ENCODE measurements at places on chromosomes 4 and X.

GRCh38 chrX:129755779-129756650, 17.2 kb downstream of the XPNPEP2 start:
- DNase-seq: no peak

DNA sequence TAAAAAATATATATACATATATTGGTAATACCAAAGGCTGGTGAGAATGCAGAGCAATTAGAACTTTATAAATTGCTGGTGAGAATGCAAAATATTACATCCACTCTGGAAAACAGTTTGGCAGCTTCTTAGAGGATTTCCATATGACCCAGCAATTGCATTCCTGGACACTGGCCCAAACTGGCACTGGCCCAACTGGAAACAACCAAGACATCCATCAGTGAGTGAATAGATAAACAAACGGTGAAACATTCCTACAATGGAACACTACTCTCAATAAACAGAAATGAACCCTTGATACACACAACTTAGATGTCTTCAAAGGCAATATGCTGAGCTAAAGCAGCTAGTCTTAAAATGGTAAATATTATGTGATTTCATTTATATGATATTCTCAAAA, 524.2 kb downstream of the IQCM start:
- no peak for DNase-seq

- no peak for DNase-seq
Measured at GRCh38 chrX:19728915-19729314, 158.5 kb downstream of the SH3KBP1 start.

DNA sequence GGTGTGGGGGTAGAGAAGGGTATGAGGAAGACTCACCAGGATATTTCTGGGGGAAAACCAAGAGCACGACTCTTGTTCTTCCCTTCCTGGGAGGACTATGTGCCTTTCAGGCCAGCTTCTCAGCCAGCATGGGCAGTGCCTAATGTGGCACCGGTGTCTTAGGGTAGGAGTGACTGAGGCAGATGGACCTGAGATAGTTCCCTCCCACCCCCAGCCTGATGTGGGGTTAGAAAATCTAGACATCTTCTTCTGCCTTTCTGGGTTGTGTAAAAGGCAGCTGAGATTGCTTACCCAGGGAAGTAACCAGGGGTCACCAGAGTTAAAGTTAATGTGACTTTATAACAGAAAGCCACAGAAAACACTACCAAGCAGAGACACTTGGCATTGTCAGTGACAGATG, 127.3 kb downstream of the TMA16 start:
- no peak for DNase-seq

GRCh38 chr4:123488916-123489315, 92.3 kb downstream of the SPRY1 start:
- no peak for DNase-seq

- no peak for DNase-seq
Measured at GRCh38 chrX:69000877-69001276, 164.4 kb downstream of the PJA1 start.

GRCh38 chr4:8215001-8215427, 15.9 kb downstream of the SH3TC1 start:
- DNase-seq: no peak

DNA sequence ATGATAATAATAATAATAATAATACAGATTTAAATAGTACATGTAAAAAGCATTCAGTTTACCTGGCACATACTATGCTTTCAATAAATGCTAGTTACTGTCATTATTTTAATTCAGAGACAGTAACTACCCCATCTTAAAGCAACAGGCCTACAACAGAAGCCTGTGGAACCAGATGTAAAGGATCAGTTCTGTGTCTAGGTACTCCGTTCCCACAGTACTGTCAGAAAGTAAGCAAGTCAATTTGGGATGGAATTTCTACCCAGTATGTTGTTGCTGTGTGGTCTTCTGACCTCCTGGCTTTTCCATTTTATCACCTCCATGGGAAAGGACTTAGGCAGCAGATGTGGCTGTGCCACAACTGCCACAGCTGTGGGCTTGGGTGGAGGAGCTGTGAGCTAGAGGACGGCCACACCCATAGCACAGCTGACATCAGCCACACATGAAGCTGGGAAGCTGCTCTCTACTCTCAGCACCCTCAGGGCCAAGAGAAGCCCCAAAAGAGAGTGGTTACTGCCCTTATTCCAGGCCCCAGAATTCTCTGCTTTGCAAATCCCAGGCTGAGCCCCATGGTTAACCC, 102.8 kb downstream of the CBR4 start:
- no peak for DNase-seq

- DNase-seq: no peak
Measured at GRCh38 chr4:112947616-112948015, 101.8 kb upstream of the ANK2 start.

DNA sequence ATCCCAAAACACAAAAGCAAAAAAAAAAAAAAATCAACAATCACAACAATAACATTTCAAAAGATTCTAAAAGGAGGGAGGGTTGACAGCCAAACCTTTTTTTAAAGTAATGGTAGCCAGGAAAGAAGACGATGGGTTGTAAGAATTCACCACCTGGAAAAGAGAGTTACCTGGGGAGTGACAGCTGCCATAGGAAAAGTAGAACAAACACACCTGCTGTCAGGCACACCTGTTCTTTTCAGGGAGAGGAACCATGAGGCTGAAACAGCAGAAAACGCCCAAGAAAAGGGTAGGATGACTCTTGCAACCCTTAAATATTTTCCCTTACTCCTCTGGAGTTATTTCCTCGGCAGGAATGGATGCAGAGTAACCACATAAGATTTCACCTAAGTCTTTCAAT, 388.4 kb upstream of the TEX13C start:
- no peak for DNase-seq

DNA sequence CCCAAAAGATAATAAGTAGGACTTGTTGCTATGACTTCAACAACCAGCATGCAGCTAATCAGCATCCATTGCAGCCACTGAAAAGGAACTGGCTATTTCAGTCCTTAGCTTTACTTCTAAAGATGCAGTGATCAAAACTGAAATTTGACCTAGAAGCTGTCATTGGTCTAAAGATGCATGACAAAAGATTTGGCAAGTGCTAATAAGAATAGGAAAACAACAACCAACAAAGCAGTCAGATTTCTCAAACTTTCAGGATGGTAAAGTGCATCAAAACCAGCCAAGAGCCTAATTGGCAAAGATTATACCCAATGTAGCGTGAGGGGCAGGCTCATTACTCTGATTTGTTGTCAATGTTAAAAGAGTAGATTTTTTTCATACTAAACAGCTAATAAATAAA, 77.1 kb upstream of the WDR17 start:
- no peak for DNase-seq

DNA sequence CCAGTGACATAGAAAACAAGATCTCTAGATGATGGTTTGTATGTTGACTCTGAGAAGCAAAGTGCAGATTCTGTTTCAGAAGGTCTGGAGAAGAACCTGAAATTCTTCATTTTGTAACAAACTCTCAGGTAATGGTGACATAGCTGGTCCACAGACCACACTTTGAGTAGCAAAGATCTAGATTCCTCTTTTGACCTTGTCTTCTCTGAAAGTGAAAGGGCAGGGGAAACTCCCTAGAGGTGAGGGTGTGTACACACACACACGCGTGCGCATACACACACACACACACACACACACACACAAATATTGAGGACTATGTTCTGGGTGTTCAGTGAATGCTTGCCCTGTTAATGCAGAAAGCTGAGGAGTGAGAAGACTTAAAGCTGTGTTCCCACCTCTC, 110.1 kb downstream of the NHSL2 start:
- no peak for DNase-seq

DNA sequence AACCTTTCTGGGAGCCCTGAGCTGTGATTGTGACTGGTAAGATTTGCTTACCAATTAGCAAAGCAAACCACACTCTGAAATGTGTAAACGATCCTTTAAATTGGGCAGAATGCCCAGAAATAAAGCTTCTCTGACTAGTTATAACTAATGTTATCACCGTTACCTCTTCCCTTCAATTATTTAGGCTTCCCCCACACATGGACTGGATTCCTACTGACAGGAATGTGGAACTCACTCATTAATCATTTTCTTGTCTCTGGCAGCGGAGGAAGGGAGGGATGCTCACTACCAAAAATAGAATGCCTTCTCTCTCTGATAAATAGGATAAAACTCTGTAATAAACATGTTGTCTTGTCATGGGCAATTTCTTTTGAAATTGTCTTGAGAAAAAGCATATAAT, 25.3 kb upstream of the NWD2 start:
- no peak for DNase-seq

DNA sequence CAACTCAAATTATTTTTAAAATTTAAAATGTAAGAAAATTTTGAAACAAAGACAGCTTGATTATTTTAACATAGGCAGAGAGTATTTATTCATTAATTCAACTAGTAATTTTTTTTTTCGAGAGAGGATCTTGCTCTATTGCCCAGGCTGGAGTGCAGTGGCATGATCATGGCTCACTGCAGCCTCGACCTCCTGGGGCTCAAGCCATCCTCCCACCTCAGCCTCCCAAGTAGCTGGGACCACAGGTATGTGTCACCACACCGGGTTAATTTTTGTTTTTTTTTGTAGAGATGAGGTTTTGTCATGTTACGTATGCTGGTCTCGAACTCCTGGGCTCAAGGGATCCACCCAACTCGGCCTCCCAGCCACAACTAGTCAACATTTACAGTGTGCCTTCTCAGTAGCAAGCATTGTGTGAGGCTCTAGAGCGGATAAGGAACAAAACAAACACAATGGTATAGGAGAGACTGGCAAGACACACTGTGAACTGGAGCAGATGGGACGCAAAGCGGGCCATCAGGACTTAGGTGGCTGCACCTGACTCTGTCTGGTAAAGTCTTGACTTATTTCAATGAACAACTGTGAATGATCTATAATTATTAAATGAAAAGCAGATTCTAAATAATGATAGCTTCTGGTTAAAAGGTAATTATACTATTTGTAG, 21.6 kb downstream of the SETD7 start:
- DNase-seq: no peak

GRCh38 chr4:66300336-66300934, 630.1 kb upstream of the EPHA5 start:
- no peak for DNase-seq

DNA sequence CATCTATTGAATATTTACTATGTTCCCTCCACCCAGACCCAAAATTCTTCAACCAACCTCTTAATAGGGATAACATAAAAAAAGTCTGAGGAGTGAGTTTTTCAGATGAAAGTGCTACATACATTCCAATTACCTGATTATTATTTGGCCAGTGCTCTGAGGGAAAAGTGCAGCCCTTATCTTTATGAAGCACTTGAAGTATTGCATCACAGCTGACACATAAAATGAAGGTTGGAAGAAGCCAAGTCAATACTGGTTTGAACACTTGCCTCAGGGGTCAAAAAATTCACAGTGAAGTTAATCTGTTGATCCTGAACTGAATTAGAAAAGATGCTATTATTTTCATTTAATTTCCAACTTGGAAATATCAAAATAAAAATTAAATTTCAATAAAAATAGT, 498.9 kb downstream of the INPP4B start:
- no peak for DNase-seq

- DNase-seq: peak; percentile 67
Measured at GRCh38 chr4:145482209-145483037, 770 bp downstream of the SMAD1 start.

- no peak for DNase-seq
Measured at GRCh38 chr4:92339676-92340075, 35.9 kb downstream of the GRID2 start.

DNA sequence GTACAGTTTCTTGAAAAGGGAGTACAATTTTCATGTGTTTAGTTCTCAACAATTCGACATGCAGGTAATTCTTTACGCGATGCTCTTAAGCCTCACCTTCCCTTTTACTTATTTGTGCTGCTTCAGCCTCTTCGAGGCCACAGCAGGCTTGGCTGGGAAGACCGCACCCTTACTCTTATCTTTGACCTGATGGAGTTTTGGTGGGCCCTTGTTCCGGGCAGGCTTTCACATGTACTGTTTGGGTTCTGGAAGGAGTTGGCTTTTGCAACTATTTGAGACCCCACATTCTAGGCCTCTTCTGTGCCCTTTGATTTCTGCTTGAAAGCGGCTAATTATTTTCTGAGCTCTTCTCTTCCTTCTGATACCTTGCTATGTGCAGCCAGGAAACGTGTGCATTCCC, 60.2 kb downstream of the FAM193A start:
- DNase-seq: no peak

DNA sequence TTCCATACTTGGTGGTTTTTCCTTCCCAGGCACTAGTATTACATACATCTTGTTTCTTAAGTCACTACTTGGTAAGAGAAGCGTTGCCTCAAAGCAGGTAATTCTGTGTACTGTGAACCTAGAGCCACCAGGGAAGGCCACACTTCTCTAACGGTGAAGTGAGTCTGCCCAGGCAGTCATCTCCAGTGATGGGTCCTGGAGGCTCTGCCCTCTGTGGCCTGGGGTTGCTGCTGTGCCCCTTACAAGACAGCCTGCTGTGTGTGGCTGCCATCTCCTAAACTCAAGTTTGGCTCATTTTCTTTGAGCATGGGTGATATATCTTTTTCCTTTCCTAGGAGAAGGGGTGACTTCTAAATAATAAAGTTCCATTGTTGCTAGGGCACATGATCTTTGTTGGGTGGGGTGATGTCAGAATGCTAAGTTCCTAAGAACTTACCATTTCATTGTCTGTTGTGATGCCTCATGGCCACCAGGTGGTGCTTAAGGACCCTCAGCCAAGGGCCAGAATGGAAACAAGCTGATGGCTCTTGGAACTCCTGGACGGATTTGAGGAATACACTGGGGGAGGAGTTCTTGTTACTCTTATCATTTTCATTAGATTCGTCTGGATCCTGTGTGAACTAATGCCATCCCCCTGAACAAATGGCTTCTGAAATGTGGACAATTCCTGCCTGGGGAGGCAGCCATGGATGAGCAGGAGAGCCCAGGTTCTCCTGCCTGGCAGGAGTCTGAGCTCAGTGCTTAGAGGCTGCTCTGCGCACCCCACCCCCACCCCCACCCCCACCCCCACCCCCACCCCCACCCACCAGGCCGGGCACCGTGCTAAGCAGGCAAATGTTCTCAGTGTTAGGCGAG, 41.1 kb upstream of the WDR1 start:
- peak; percentile 17 for DNase-seq

DNA sequence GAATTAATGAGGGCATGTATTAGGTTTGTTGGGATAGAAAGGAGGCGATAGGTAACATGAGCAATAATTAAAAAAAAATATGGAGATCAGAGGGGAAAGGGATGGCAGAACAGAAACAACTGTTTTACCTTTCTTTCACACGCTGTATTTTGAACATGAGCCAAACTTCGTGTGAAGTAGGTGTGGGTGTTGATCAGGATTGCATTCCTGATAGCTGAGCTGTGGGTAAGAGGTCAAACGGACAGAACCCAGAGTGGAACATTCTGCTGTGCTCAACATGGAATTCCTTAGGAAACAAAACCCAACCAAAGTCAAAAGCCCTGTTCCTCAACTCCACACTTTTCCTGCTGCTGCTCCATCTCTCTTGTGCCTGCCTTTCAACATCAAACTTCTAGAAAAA, 162.5 kb upstream of the CASK start:
- DNase-seq: no peak

GRCh38 chr4:153433754-153434105, 32.4 kb upstream of the TMEM131L start:
- no peak for DNase-seq

GRCh38 chr4:128653527-128654444, 155.7 kb upstream of the JADE1 start:
- DNase-seq: no peak

Data from stimulated activated CD4-positive, alpha-beta T cell treated with anti-CD3 and anti-CD28 coated beads, Interleukin-12 subunit alpha, Interleukin-12 subunit beta, amount 100 ng/mL, for 24 hours (primary cell).